ENCODE measurements at places on chromosomes 11 and 22.

DNA sequence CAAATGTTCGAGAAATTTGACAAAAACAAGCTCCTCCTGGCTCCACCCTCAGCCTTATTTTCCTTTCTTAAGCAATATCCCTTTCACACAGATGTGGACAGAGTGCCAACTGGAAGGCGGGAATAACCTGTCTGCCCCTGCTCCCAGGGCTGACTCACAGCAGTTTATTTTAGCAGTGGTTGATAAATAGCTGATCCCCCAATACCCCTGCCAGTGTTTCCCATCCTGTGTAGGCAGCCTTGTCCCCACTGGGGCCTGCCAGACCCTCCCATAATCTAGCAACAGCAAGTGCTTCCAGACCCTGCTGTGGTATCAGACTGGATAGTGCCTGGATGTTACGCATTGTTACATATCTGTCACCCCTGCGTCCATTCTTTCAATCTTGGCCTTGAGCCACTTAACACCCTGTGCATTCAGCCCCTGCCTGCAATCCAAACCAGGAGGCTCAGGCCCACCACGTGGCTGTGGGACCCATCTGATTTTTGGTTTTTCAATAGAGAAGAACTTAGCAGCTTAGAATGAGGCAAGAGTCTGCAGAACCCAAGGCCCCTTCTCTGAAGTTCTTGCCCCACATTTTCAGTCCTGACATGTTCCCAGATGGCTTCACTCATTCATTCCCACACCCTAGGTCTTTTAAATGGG, 53.7 kb downstream of the PARVA start:
- no peak for DNase-seq

DNA sequence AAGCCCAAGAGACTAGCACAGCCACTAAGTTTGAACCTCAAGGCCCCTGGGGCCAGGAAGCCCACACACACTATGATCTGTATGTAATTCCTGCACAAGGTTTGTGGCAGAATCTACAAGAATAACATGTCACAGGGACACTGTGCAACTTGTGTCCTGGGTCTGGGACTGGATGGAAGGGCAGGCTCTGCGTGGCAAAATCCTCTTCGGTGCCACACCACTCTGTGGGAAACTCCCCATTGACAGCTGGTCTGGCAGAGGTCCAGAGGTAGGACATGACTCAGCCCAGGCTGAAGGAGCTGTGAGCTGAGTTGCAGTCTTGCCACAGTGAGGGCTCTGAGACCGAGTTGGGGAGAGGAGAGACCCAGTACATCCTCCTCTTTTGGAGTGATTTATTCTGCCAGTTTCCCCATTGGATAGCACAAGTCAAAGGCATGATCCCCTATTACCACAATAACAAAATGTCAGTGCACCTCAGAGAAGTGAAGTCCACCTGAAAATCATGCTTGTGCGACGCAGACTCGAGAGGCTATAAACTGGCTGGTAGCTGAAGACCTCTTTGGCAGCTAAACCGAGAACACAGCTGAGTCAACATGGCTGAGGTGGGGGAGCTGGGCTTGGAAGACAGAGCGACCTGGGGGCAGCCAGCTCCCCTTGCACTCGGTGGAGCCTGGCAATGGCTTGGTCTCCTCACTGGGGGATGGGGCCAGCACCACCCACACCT, 23.3 kb upstream of the SERPIND1 start:
- no peak for DNase-seq

DNA sequence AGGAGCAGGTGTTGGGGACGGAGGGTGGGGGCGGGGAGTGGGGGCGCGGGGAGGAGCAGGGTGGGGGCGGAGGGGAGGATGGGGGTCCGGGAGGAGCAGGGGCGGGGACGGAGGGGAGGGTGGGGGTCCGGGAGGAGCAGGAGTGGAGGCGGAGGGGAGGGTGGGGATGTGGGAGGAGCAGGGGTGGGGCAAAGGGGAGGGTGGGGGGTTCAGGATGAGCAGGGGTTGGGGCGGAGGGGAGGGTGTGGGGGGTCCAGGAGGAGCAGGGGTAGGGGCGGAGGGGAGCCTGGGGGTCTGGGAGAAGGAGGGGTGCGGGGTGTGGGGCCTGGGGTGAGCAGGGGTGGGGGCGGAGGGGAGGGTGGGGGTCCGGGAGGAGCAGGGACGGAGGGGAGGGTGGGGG, 17.1 kb downstream of the CRELD2 start:
- DNase-seq: peak; percentile 61

DNA sequence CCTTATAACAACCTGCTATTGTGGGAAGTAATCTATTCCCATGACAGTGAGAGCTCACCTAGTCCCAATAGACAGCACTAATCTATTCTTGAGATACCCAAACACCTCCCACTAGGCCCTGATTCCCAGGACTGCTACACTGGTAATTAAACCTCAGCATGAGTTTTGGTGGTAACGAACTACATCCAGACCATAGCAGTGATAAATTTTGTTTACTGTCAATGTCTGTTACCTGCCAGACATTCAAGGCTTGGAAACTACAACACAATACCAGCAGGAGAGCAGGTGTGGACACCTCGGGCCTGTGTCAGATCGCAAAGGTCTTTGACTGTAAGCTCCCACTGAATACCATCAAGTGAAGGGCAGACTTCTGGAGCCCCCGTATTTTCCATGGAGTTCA, 187.1 kb downstream of the ARHGAP42 start:
- no peak for DNase-seq

- no peak for DNase-seq
These were observed 49.6 kb upstream of the E2F8 start for GRCh38 chr11:19290356-19290755.

- no peak for DNase-seq
These were observed 33.6 kb upstream of the MMP7 start for GRCh38 chr11:102564110-102564509.

DNA sequence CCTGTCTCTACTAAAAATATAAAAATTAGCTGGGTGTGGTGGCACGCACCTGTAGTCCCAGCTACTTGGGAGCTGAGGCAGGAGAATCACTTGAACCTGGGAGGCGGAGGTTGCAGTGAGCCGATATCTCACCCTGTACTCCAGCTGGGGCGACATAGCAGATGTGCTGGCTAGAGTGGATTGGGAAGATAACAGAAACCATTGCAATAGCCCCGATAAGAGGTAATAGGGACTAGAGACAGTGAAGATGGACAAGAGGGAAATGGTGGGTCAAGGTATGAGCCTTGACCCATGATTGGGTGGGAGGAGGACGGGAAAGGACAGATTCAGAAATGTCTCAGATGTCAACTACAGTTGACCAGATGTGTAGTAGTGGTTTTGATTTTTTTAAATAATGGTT, 6.1 kb downstream of the SWAP70 start:
- DNase-seq: no peak

DNA sequence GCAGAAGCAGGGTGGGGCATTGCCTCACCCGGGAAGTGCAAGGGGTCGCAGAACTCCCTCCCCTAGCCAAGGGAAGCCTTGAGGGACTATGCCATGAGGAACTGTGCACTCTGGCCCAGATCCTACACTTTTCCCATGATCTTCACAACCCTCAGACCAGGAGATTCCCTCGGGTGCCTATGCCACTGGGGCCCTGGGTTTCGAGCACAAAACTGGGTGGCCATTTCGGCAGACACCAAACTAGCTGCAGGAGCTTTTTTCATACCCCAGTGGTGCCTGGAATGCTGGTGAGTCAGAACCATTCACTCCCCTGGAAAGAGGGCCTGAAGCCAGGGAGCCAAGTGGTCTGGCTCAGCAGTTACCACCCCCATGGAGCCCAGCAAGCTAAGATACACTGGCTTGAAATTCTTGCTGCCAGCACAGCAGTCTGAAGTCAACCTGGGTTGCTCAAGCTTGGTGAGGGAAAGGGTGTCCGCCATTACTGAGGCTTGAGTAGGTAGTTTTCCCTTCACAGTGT, 573.7 kb upstream of the ANO3 start:
- DNase-seq: no peak

GRCh38 chr11:107924306-107924705, 3.9 kb upstream of the RAB39A start:
- DNase-seq: no peak

- no peak for DNase-seq
These were observed 1.2 kb upstream of the TIMP3 start for GRCh38 chr22:32800158-32800882.

DNA sequence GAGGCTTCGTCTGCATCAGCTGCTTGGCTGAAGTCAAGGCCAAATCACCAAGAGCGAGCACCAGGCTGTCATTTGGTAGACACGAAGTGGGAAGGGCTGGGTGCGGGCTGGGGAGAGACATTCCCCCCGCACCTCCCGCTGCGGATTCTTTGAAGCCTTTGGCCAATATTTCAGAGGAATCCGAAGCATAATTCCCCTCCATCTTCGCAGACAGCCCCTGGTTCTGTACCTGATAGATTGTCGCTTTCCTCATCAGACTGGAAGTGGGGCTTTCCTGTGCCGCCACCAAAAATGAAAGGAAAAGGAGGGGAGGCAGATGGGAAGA, 15.3 kb downstream of the BLID start:
- DNase-seq: no peak

- no peak for DNase-seq
These were observed 2.3 kb upstream of the ST3GAL4 start for GRCh38 chr11:126352934-126353801.

- no peak for DNase-seq
These were observed 43.6 kb downstream of the CTSC start for GRCh38 chr11:88293931-88294330.

DNA sequence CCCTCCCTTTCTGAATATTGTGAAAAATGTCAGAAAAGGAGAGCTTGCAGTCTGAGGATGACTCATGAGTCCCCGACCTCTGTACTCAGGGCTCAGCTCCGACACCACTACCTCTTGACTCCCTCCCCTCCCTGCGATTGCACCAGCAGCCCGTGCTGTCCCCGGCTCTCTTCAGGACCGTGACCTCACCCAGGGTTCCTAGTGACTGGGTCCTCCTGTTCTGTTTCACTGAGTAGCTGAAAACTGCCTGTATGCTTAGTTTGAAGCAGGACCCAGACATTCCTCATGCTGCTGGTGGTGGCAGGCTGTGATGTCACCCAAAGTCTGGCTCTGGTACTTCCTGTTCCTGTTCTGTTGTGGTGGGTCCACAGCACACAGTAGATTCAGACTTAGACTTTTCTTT, 11.7 kb downstream of the PHRF1 start:
- DNase-seq: no peak

GRCh38 chr11:22785251-22785650, 44.4 kb downstream of the SVIP start:
- no peak for DNase-seq

- no peak for DNase-seq
These were observed 19.9 kb downstream of the TEAD1 start for GRCh38 chr11:12694183-12694531.

DNA sequence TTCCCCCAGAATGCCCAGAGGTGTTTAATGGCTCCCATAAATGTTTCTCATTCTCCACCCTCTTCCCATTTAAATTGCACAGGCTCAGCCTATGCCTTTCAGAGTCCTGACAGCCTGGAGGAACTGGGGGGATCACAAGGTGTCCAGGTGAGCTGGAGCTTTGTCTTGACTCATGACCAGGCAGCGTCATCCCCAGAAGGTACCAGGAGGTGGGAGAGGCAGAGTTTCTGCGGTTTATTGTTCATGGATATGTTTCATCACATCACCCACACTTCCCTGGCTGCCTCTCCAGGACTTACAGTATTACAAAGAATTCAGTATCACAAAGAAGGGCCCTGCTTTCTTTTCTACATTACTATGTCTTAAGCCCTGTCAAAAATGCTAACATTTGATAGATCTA, 103.2 kb upstream of the GALNT18 start:
- DNase-seq: no peak

GRCh38 chr11:59999691-60000090, 17.3 kb upstream of the OOSP4B start:
- no peak for DNase-seq
